ENCODE measurements at places on chromosomes 1 and 21.

- DNase-seq = no peak
Observed at GRCh38 chr1:3304246-3304645, 150.2 kb upstream of the ARHGEF16 start.

- no peak for DNase-seq
Observed at GRCh38 chr1:84835169-84835568, 57.8 kb downstream of the LPAR3 start.

DNA sequence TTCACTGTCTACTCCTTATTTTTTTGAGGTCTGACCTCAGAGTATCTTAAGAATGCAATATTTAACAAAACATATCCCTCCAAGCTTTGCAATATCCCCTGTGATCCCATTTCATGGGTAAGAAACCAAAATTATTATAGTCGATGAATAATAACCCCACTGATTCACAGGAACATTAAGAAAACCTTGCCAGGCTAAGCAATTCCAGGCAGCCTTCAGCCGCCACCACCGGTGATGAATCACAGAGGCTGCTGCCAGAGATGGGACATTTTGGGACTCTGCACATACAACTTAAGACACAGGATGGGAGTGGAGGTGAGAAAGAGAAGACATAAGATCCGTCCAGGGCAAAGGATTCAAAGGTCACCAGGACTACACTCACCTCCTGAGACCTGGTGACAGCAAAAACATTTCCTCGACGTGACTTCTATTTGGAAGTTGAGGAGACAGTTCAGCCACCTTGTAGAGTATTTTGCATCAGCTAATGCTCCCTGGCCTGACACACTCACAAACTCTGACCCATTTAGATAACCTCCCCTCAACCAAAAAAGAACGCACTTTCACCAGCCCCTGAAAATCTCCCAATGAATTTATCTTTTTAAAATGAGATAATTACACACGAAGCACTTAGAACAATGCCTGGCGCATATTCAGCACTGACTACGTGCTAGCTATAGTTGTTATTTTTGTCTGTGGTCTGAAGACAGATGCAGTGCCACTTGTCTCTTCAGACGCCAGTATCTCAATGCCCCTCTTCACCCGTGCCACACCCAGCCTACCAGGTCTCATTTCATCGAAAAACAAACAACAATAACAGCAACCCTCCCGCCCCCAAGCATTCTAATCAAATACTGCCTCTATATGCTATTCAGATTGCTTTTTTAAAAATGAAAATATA lies 17.8 kb upstream of the OVAAL start:
- DNase-seq = no peak

DNA sequence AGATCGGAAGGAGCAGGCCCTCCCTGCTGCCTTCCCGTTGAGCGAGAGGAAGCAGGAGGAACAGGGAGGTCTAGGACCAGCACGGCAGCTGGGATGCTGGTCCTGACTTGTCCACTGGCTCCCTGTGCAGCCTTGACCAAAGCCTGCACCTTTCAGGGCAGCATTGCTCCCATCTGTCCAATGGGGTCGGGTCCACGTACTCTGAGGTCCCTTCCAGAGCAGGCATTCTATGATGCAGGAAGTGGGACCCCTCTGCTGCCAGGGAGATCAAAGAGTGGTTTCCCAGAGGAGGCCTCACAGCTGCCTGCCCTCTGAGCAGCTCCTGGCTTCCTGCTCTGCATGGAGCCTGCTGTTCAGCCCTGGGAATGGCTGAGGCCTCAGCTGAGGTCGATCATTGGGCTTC lies 21.7 kb upstream of the ZNF362 start:
- DNase-seq = no peak

DNA sequence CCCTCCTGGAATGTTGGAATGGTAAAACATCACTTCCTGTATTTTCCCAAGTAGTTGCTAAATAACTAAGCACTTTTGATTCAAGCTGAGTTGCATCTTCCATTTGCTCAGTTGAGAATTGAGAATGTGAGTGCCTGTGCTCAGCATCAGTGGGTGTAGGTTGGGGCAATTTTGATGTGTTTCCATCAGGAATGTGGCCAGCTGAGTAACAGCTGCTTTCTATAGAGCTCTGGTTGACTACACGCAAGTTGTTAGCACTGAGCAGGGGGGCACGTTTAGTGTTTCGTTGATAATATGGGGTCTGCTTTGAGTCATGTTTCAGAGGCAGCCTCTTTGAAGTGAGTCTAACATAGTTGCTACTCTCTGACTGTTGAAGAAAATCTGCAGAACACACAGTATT lies 41.5 kb downstream of the LRRC53 start:
- DNase-seq = no peak

DNA sequence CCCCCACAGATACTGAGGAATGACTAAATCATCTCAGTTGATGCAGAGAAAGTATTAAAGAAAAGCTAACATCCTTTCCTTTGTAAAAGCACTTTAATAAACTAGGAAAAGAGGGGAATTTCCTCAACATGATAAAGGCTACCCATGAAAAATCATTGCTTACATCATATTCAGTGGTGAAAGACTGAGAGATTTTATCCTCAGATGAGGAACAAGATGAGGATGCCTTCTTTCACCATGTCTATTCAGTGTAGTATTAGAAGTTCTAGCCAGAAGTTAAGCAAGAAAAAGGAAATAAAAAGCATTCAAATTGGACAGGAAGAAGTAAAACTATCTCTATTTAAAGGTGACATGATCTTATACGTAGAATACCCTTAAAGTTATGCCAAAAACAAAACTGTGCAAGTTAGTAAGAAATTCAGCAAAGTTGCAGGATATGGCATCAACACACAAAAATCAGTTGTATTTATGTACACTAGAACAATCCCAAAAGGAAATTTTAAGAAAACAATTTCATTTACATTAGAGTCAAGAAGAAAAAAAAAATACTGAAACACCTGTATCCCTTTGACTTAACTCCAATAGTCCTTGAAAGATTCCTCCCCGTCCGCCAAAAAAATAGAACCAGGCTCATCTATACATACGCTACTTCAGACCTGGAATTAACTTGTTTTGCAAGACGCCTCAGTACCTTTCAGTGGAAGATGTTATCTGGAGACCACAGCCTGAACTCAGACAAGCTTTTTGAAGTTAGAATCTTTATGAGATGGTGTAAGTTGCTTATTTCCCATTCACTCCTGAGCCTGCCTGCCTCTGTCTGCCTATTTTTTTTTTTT lies 17.5 kb downstream of the ZMYM4 start:
- no peak for DNase-seq

DNA sequence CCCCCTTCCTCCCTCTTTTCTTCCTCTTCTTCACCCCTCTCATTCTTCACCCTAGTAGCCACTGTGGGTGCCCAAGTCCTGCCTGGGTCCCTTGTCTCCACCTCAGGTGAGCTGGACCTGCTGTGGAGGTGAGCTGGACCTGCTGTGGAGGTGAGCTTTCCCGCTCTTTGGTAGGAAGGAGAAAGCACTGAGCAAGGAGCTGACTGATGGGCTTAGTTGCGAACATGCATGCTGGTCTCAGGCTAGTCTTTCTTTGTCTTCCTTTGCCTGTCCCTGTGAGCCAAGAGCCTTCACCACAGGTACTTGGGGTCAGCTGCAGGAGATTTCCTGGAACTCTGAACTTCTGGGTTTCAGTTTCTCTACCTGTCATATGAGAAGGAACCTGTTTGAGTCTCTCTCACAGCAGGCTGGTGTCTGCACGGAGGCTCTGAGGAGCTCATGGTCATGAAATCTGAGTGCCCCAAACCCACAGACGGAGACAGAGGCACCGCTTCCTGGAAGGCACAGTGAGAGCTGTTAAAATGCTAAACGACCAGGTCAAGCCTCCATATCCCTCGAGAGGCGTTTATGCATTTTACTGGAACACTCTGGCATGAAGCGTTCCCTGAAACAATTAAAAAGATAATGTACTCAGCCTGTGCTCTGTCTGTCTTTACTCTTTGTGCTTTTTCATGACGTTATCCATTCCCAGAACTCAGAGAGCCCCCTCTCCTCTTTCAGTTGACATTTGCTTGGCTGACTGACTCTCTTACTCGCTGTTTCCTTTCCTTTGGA lies 69.5 kb downstream of the RHOU start:
- DNase-seq = peak; percentile 22

- DNase-seq = no peak
Observed at GRCh38 chr1:44316231-44316759, 38.8 kb downstream of the ERI3 start.

DNA sequence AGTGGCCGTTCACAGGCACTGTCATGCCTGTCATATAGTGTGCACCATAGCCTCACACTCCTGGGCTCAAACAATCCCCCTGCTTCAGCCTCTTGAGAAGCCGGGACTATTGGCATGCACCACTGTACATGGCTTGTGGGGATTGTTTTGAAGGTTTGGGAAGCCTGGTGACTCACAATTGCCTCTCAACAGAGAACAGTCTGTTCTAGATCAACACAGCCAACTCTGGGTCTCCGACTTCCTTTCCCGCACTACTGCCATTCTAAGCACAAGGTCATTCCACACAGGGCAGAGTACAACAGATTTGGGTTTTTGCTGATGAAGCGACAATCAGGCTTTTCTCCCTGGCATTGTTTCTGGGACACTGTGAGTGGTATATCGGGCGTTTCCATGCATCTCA lies 15.5 kb upstream of the AHCTF1 start:
- DNase-seq = no peak

DNA sequence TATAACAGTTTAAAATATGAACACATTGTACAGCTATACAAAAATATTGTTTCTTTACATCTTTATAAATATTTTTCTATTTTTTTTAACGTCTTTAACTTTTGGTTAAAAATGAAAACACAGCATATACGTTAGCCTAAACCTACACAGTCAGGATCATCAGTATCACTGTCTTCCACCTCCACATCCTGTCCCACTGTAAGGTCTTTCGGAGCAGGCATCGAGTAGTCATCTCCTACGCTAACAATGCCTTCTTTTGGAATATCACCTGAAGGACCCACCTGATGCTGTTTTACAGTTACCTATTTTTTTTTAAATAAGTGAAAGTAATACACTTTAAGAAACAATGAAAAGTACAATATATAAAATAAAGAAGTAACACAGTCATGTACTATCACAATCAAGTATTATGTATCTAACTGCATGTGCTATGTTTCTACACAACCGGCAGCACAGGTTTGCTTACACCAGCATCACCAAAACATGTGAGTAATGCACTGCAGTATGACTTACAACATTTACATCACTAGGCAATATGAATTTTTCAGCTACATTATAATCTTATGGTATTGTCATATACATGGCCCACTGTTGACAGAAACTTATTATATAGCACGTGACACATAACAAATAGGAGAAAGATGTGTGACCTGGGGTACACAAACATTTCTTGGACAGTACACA lies 254.4 kb downstream of the AKT3 start:
- no peak for DNase-seq

- no peak for DNase-seq
Observed at GRCh38 chr1:206451134-206451686, 19.1 kb upstream of the IKBKE start.

- DNase-seq = no peak
Observed at GRCh38 chr1:163063143-163063542, 6.0 kb upstream of the RGS4 start.

DNA sequence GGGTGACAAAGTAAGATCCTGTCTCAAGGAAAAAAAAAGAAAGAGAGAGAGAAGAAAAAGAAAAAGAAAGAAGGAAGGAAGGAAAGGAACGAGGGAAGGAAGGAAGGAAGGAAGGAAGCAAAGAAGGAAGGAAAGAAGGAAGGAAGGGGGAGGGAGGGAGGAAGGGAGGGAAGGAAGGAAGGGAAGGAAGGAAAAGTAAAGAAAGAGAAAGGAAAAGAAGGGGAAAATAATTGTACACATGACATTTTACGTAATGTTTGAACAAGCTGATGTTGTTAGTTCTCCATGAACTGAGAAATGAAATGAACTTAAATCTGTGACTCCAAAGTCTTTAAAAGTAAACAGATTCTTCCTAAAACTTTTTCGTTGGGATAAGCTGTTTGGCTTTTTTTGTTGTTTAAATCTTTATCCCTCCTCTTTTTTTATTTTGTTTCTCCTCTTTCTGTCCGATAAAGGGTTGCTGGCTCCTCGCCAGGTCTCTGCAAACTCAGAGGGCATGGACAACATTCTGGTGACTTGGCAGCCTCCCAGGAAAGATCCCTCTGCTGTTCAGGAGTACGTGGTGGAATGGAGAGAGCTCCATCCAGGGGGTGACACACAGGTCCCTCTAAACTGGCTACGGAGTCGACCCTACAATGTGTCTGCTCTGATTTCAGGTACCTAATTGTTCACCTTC lies 59.8 kb downstream of the IL12RB2 start:
- DNase-seq = no peak

DNA sequence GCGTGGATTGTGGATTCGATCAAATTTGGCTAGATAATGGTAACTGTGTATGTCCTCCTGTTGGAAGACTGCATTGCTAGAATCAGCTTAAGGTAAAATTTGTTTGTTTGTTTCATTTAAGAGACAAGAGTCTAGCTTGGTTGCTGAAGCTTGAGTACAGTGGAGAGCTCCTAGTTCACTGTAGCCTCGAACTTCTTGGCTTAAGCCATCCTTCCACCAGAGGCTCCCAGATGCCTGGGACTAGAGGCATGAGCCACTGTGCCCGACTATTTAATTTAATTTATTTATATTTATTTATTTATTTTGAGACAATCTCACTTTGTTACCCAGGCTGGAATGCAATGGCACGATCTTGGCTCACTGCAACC lies 1.5 kb downstream of the PHACTR4 start:
- DNase-seq = no peak

DNA sequence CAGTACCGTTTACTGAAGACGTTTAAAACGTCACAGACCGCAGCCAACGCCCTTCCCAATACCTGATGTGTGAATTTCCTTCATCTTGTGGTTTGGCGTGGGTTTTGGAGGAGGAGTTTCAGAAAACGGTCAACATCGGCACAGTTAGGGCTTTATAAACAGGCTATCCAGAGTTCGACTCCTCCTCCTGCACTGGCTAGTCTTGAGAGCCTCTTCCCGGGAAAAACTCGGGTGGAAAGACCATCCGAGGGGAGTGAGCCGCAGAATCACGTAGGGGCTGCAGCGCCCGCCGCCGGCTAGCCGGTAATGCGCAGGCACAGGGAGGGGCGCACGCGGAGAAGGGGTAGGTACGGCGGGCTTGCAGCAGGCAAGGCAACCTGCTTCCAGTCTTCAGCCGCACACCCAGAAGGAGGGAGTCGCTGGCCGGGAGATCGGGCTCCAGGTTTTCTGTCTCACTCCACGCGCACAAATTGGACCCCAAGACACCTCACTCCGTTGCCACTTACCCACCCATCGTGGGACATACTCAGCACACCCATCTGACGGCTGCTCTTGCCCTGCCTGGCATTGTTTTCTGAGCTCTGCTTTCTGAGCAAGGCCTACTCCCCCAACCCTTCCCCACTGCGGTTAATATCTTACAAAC lies 25.4 kb downstream of the SLC19A2 start:
- DNase-seq = no peak

- DNase-seq = no peak
Observed at GRCh38 chr1:166960858-166961474, 14.4 kb downstream of the ILDR2 start.

DNA sequence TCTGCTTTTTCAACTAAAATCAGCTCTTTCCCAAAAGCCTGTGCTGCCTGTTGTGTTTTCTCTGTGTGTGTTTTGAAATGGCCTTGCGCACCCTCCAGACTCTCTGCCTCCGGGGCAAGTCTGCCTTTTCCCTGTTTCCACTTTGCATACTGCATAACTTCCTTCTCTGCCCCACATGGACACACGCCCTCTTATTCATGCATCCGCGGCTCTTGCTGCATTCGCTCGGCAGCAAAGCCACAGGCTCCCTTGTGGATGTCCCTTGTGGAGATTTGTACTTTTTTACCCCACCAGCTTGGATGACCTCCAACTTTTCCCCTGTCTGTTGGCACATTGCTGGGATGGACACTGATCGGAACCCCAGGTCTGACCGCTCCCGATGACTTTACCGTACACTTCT lies 147.6 kb downstream of the ADSS2 start:
- no peak for DNase-seq
